Epithelial cell of esophagus (primary cell): ENCODE measurements at places on chromosomes 4 and X.

DNA sequence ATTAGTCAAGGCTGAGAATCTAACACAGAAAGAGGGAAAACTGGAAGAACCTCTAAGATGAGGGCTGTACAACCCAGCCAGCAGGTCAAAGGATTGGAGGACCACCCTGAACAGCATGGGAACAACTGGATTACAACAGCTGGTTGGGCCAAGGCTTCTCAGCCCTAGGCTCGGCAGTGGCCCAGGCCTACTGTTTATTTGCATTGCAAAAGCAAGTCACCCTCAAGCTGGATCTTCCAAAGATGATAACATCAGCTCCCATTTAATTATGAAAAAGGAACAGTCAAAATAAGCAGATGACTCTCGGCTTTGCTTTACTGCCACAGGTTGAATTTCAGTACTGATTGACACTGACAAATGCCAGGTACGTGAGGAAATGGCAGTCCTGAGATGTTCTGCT lies 61.8 kb downstream of the GPC3 start:
- no peak for DNase-seq

GRCh38 chr4:41108481-41108880 lies 105.9 kb downstream of the APBB2 start:
- DNase-seq: no peak

DNA sequence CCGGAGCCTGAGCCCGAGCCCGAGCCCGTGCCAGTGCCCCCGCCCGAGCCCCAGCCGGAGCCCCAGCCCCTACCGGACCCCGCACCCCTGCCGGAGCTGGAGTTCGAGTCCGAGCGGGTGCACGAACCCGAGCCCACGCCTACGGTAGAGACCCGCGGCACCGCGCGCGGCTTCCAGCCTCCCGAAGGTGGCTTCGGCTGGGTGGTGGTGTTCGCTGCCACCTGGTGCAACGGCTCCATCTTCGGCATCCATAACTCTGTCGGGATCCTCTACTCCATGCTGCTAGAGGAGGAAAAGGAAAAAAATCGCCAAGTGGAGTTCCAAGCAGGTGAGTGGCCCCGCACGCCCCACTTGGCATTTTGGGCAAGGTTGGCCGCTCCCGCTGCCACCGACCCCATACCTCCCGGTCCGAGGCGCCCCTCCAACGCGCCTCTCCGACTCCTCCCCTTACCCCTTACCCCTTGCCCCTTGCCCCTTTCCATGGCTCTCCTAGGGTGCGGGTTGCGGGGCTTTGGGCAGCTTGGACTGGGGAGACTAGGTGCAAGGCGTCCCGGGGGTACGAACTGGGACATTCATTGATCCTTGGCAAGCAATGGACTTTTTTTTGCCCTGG lies 553 bp downstream of the SLC16A2 start:
- DNase-seq: no peak

DNA sequence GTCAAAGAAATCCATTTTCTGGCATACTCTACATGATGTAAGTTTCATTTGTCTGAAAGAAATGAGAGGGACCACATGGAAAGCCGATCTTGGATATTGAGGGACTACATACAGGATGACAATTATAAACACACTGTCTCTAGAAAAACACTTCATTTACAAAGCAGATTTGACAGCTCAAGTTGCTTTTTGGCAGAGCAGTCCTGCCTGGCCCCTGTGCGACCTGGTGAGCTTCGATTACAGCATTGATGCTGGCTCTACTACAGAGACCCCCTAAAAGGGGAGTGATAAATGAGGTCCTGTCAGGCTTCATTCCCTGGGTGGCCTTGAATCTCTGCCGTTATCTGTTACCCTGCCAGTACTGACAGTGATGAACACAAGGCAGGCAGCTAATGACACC lies 215.2 kb upstream of the NOCT start:
- DNase-seq: no peak
